ENCODE measurements at places on chromosomes 4 and X.

DNA sequence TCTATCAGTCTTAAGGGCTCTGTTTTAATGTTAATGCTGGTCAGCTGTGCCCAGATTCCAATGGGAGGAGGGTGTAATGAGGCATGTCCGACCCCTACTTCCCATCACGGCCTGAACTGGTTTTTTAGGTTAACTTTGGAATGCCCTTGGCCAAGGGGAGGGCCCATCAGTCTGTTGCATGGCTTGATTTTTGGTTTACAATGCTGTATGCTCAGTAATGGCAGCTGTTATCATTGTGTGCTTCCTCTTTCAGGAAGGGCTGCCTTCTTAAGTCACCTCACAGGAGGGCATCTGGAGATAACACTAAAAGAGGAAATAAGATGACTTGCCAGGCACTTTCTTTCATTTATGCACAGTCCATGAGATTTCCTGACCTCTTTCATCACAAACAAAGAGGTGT, 36.3 kb downstream of the ATXN3L start:
- no peak for DNase-seq

DNA sequence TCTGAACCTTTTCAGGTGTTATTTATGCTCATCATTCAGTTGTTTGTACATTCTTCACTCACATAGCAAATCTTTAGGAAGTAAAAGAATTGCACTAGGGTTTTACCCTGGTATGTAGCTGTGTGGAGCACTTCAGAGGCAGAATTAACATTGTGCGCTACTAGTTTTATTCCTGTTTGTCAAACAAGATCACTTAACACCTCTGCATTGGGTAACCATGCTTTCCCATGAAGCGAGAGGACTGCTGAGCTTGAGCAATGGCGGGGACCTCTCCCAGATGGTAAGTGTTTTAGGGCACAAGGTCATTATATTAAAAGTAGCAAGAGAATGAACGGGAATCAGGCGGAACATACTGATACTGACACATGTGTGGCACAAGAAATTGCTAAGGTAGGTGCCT, 59.2 kb downstream of the SHROOM3 start:
- no peak for DNase-seq

DNA sequence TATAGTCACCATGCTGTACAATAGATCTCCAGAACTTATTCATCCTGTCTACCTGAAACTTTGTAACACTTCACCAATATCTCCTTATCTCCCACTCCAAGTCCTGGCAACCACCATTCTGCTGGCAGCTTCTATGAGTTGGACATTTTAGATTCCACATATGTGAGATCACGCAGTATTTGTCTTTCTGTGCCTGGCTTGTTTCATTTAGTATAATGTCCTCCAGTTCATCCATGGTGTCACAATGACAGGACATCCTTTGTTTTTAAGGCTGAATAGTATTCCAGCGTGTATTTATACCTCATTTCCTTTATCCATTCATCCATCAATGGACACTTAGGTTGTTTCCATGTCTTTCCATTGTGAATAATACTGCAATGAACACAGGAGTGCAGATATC, 198.7 kb downstream of the QDPR start:
- no peak for DNase-seq

DNA sequence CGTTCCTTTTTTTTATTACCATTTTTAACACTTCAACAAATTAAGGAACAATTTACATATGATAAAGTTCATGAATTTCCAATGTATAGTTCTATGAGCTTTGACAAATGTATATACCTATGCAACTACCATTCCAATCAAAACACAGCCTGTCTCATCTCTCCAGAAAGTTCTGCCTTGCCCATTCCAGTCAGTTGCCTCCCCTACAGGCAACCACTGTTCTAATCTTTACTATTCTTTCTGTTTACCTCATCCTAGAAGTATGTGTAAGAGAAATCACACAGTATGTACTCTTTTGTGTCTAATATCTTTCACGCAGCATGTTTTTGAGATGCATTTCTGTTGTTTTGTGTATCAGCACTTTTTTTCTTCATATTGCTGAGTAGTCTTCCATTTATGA, 224.9 kb downstream of the KIT start:
- DNase-seq = no peak

GRCh38 chr4:179048839-179049453, 1606.7 kb upstream of the AGA start:
- DNase-seq = no peak

DNA sequence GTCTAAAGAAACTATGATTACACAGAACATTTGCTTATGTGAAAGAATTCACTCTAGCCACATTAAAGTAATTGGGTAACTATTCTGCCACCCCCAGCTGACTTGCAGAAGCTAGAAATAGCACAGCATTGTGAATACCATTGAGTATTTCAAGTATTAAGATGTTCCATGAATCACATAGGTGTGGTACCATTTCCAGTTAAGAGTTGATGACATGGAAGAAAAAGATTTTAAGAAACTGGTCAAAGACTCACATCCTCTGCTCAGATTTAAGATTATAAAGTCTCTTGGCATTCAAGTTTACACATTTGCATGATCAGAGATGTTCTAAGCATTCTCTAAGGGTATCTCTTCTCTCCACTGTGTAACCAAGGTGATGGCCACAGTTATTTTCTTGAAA, 287.5 kb downstream of the CAMK2D start:
- DNase-seq = no peak

GRCh38 chr4:8283631-8284121, 14.1 kb downstream of the HTRA3 start:
- DNase-seq = no peak

Data from stimulated activated CD4-positive, alpha-beta T cell treated with anti-CD3 and anti-CD28 coated beads, Interleukin-15, amount 100 ng/mL, for 1 hour (primary cell).